GM12878 (cell line): ENCODE measurements at places on chromosomes 7 and 10. TPM values are rescaled to one million over a fixed set of nuclear protein-coding genes. Genes with fewer than 3 reads are reported as not detected.
A peak's percentile ranks its signal among the peaks of the same experiment; 100 is the strongest.

DNA sequence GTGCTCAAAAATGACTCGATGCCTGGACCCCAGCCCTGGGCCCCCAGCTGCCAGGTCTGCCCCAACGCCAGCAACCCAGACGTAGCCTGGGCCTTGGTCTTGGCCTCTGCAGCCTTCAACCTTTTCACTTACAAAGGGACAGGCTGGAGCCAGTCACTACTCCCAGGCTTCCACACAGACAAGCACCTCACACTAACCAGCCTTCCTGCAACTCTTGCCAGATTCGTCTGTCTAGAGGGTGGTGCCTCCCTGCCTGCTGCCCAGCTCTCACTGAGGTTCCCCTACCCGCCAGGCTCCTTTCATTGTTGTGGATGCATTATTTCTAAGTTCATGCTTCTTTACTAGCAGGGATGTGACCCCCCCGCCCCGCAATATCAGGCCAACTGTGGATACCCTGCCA lies 56.3 kb downstream of the NUDCD3 start:
- peaks cover 6% of the 10 kb centered on the region for H3K36me3 ChIP-seq
- no peak overlapping the region for H3K27ac ChIP-seq
- peaks cover 6% of the 10 kb centered on the region for H3K4me1 ChIP-seq

DNA sequence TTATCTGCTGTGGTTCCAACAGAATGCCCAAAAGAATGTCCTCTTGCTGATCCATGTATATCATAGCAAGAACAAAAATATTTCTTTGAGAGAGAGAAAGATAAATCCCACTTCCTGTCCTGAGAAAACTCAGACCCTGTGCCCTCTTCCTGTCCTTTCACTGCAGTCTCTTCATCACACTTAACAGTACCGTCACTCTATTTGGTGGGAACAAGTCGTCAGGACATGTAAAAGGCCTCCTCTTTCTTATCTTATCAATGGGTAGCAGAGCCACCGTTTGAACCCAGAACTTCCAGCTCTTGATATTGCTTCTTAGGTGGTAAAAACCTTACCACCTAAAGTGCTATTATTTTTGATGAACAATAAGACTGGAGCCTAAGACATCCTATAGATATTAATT lies 43.9 kb downstream of the CHRM2 start:
- H3K4me1 ChIP-seq = no peaks in the 10 kb centered on the region
- no peak overlapping the region for H3K4me3 ChIP-seq
- H3K27me3 ChIP-seq = no peaks in the 10 kb centered on the region
- no peaks in the 10 kb centered on the region for H3K36me3 ChIP-seq

- H3K27ac ChIP-seq = no peak overlapping the region
- peaks cover 48% of the 10 kb centered on the region for H3K4me1 ChIP-seq
- H3K36me3 ChIP-seq = no peaks in the 10 kb centered on the region
- no peaks in the 10 kb centered on the region for H3K27me3 ChIP-seq
Observed at GRCh38 chr10:110408203-110408871, 89.4 kb upstream of the DUSP5 start.

- no peak overlapping the region for H3K4me3 ChIP-seq
- H3K27ac ChIP-seq = peak overlapping the region; percentile 61
- DNase-seq = peak; percentile 76
Observed at GRCh38 chr10:35451151-35452016, 115.1 kb downstream of the CCNY start.

The ADARB2 gene
- 3.1 and 4.1 TPM in 2 replicates for total RNA-seq
